ENCODE measurements at places on chromosomes 6 and 20. TPM values are rescaled to one million over a fixed set of nuclear protein-coding genes. Genes with fewer than 3 reads are reported as not detected.

MKKS gene
- total RNA-seq, result 26.0 TPM

UNC5CL gene
- total RNA-seq, result 1.1 TPM

DNA sequence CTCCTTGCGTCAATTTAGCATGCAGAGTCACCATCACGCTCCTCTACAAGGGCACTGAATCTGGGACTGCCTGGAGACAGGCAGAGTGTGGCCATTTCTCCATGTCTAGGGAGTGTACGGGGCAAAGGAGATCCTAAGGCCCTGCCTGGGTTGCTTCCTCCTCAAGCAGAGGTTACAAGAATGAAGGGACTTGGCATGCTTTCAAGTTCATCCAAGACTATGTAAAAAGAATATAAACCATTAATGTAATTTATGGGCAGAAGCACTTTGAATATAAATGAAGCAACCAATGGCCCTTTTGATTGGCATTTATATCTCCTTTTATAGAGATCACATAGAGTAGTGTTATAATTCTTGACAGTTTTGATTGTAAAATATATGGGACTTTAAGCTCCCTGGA is 137.5 kb downstream of the BTBD3 start:
- no peaks in the 10 kb centered on the region for H3K4me1 ChIP-seq
- H3K27ac ChIP-seq, result no peak overlapping the region
- no peaks in the 10 kb centered on the region for H3K27me3 ChIP-seq
- H3K36me3 ChIP-seq, result no peaks in the 10 kb centered on the region
- no peak overlapping the region for H3K4me3 ChIP-seq

- H3K4me3 ChIP-seq, result no peak overlapping the region
- no peak overlapping the region for H3K27ac ChIP-seq
- DNase-seq, result no peak
- no peaks in the 10 kb centered on the region for H3K27me3 ChIP-seq
Measured at GRCh38 chr6:166237617-166238016, 70.0 kb upstream of the TBXT start.

- H3K27ac ChIP-seq, result peak overlapping the region; percentile 89
- peak; percentile 71 for DNase-seq
- H3K36me3 ChIP-seq, result no peaks in the 10 kb centered on the region
- peaks cover 54% of the 10 kb centered on the region for H3K4me1 ChIP-seq
- H3K4me3 ChIP-seq, result peak overlapping the region; percentile 78
Measured at GRCh38 chr20:34824452-34824805, 1.0 kb downstream of the NCOA6 start.

NKAPL gene
- total RNA-seq, result 2.6 TPM

- DNase-seq, result no peak
- H3K36me3 ChIP-seq, result no peaks in the 10 kb centered on the region
- no peak overlapping the region for H3K27ac ChIP-seq
- no peak overlapping the region for H3K4me3 ChIP-seq
- no peaks in the 10 kb centered on the region for H3K4me1 ChIP-seq
Measured at GRCh38 chr6:28522594-28523240, 3.0 kb upstream of the GPX5 start.

SASH1 gene
- total RNA-seq, result 57.1 TPM

TRIM10 gene
- not detected for total RNA-seq

AAR2 gene
- 39.6 TPM for total RNA-seq

DNA sequence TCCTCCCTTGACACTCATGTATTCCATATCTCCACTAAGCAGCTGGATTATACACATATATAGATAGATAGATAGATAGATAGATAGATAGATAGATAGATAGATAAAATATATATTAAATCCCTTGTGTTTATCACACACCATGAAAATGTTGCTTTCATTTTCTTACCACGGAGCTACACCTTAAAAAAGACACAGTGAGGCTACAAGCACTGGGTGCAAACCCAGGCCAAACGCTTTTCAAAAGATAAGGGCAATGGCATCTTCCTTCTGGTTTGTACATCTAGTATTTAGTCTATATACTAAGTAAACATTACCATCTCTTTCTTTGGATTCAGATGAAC is 377.1 kb downstream of the ESR1 start:
- H3K4me3 ChIP-seq, result no peak overlapping the region
- no peaks in the 10 kb centered on the region for H3K4me1 ChIP-seq
- no peak for DNase-seq
- H3K27ac ChIP-seq, result no peak overlapping the region
- no peaks in the 10 kb centered on the region for H3K27me3 ChIP-seq

DNA sequence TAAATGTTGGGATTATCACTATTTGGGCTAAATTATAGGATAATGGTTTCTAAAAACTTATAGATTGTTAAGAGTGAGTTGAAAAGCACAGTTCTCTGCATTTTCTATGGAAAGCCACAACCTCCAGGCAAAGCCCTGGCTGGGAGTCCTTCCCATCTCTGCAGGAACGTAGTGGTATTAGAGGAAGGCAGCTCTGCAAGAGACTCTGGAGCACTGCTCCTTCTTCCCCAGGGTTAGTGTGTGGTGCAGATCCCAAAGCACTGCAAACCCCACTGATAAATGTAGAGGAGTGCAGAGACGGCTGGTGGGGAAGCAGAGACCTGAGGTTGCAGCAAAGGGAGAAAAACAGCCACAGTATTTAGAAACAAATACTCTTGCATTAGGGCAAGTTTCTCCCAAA is 225.3 kb downstream of the TINAG start:
- no peaks in the 10 kb centered on the region for H3K27me3 ChIP-seq
- no peaks in the 10 kb centered on the region for H3K36me3 ChIP-seq
- H3K27ac ChIP-seq, result no peak overlapping the region
- H3K4me1 ChIP-seq, result no peaks in the 10 kb centered on the region
- no peak for DNase-seq

DNA sequence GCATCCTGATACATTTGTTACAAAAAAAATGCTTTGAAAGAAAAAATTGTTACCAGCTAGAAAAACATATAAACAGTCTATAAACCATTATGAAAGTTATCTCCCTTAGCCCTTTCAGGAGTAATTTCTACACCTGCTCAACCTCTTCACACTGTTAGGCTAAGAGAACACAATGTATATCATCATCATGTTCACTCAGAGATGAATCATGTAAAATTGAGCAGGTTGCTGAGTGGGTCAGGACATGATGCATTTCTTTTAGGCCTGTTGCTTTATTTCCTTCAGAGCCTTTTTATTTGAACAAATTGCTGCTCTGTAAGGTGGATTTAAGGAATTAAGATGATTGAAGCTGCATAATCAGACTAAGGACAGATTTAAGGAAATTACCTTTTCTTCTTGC is 531.3 kb upstream of the MAN1A1 start:
- H3K4me3 ChIP-seq, result no peak overlapping the region
- H3K4me1 ChIP-seq, result no peaks in the 10 kb centered on the region
- peak overlapping the region; percentile 12 for H3K27ac ChIP-seq
- no peaks in the 10 kb centered on the region for H3K27me3 ChIP-seq

Measured in sigmoid colon (tissue), 7 donors.